ENCODE measurements at places on chromosomes 11 and 22.

GRCh38 chr11:85668157-85668556, 3.2 kb upstream of the CREBZF start:
- DNase-seq = no peak

- no peak for DNase-seq
These were observed 81.3 kb upstream of the TP53I11 start for GRCh38 chr11:45031912-45032519.

DNA sequence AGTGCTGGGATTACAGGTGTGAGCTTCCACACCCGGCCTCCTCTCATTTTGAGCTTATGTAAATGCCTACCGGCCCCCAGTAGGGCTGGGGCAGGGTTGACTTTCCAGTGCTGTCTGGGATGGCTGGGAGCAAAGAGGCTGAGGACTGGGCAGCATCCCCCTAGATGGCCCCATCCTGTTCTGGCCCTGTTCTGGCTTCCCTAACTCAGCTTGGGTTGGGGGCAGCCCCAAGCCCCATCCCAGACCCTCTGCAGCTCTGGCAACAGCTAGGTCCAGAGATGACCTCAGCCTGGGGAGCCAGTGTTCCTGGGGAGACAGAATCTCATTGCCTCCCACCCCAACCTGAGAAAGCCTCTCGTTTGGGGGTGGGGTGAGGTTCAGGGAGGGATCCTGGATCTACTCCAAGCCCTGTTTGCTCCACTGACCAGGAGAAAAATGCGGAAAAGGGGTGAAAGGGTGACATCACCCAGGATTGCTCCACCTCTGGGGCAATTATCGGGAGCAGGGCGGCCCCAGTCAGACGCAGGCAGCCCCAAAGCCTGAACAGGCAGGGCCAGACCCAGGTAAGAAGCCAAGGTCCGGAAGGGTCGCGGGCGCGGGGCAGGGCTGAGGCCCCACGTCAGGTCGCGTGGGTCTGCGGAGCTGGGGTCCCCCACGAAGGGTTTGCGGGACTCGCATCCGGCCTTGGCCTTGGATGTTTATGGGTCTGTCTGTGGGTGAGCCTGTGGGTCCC, at the start of gene PNPLA2:
TSS of gene PNPLA2 (plus strand) at position 519 of the 733 bp plus-strand sequence. CDS start 805 bp downstream, outside the sequence.
- no peak for DNase-seq

DNA sequence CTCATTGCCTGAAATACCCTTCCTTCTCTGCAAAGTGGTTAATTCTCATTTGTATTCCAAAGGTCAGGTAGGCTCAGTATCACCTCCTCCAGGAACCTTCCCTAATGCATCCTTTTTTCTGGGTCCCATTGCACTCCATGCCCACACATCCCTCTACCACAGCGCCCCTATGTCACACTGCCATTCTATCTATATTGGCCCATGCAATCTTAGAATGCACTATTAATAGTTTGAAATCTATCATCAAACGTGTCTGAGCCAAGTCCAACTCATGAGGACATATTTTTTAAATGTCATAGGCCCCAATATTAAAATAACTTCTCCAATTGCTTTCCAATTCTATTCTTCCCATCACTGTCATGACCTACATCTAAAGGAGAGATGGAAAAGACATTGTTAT, 495.1 kb downstream of the SOX6 start:
- DNase-seq = no peak

- no peak for DNase-seq
These were observed 919.2 kb upstream of the FAT3 start for GRCh38 chr11:91305402-91305801.

DNA sequence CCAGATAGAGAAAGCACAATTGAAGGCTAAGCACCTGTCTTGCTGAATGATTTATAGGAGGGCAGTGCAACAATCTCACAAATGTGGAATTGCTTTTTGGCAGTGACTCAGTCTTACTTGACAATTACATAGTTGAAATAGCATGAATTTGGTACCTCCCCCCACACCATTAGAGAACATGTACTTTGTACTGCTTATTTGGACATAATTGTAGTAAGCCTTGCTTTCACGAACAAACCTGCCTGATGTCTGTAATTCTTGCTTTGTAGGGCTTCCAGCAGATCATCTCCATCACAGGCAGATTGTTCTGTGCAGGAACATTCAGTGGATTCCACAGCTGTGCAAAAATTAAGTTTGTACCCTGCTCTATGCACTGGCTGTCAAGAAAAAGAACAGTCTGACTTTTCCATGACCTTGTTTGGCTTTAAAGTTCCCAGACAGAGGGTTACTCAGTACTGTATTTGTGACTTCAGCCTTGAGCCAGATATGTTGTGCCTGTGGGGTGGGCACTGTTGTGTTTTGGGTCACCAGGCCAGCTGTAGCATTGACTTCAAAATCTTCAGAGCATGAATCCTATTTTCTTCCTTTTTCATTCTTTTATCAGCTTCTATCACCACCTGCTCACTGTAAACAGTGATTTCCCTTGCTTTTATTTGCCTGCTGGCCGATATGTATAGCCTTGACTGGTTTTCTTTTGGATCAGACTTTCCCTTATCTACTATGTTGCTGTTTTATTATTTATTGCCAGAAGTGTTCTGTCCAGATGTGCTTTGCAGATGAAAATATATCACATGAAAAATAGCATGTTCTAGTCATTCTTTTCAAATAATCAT, 941.0 kb upstream of the CHORDC1 start:
- DNase-seq = no peak

GRCh38 chr11:128391811-128392210, 195.5 kb downstream of the ETS1 start:
- no peak for DNase-seq

DNA sequence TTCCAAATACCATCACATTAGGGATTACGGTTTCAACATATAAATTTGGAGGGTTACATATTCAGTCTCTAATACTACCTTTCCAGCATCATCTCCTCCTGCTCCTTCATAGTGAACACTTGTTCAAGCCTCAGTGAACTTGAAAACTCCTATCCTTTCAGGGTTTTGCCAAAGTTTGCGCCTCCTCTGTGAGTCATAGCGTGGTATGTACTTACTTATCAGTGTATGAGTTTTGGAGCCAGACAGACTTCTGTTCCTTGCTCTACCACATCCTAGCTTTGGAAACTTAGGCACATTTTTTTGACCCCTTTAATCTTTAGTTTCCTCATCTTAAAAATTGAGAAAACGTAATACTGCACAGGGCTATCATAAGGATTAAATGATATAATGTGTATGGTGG, 160.1 kb upstream of the ZC3H12C start:
- no peak for DNase-seq

GRCh38 chr11:27472398-27473016, at the start of gene LGR4:
LGR4 (minus strand) TSS chr11:27472790; CDS start chr11:27472302, 488 bp downstream.
- peak; percentile 83 for DNase-seq

- no peak for DNase-seq
These were observed 31.4 kb upstream of the SLC22A25 start for GRCh38 chr11:63274776-63275175.

DNA sequence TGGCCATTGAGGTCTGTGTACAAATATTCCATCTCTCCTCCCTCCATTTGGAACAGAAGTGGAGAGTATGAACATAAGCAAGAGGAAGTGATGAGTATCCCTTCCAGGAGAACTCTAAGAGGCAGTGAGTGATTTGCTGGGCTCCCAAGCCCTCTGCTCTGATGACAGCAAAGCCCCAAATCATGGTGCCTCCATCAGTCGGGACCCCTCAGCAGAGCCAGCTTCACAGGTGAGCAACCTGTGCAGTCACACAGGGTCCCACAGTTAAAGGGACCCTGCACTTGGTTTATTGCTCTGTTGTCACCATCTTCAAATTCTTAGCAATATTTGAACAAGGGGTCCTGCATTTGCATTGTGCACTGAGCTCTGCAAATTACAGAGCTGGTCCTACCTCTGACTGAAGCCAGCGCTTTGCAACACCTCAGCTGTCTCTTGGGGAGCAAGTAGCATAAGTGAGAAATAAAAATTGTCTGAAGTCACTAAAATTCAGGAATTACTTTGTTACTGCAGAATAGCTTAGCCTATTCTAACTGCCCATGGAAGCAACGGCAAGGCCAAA, 466.4 kb downstream of the MN1 start:
- DNase-seq = no peak

- no peak for DNase-seq
These were observed 43.0 kb upstream of the ZBED5 start for GRCh38 chr11:10900681-10901415.

DNA sequence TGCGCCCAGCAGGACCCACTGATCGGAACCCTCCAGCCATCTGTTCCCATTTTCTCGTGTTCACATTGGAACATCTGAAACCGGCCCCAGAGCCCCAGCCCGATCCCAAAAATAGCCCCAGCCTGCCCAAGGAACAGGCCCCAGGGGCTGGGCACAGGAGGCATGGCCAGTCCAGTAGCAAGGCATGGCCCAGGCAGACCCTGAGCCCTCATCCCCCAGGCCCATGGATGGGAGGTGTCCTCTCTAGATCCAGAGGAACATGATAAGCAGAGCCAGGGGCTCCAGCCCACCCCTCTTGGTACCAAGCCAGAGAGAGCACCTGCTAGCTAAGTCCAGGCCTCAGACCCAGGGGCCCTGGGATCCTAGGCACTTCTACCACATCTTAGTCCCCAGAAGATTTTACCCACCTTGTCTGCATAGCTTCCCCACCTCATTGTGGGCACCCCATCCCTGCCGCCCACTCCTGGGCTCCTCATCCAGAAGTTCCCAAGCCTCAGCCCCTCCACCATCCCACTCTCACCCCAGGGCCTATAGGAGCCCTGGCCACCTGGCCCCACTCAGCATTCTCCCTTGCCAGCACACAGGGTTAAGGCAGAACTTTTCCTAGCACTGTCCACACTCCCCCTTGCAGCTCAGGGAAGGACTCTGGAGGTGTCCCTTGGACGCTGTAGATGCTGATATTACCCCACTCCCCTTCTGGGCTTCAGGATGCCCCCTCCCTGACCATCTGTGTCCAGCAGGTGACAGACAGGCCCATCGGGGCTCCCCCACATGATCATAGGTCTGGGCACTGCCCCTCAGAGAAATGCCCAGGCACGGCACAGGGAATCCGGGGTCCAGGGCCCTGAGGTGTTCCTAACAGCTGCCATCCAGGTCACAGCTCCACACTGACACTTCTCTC, 9.5 kb downstream of the BCL9L start:
- DNase-seq = no peak

DNA sequence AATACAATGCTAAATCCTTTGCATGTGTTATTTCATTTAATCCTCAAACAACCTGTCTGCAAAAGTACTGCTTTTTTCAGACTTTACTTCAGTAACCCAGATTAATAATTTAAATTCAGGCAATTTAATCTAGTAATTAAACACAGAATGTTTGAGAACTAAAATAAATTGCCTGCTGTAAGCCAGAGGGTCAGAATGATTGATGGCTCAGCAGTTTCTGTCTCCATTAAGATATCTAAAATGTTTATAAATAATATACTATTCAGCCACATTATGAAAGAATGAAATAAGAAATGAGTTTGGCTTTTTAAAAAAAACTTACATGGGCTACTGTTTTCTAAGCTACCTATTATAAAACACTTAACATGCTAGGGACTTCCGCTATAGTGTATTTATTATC, 846.0 kb downstream of the FAM181B start:
- no peak for DNase-seq

DNA sequence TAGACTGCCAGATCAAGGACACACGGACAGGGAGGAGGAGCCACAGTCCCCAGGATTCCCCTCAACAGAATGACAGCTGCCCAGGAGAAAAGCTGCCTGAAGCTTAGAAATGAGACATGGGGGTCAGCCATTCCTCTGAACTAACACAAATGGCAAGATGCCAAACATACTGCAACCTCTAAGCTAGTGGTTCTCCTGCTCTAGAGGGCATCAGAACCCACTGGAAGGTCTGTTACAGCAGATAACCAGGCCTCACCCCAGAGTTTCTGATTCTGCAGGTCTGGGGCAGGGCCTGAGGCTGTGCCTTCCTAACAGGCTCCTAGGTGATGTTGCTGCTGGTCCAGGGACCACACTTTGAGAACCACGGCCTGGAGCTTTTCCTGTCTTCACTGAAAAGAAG, 28.6 kb upstream of the BID start:
- no peak for DNase-seq

GRCh38 chr11:11545285-11546275, 76.2 kb downstream of the GALNT18 start:
- DNase-seq = no peak

DNA sequence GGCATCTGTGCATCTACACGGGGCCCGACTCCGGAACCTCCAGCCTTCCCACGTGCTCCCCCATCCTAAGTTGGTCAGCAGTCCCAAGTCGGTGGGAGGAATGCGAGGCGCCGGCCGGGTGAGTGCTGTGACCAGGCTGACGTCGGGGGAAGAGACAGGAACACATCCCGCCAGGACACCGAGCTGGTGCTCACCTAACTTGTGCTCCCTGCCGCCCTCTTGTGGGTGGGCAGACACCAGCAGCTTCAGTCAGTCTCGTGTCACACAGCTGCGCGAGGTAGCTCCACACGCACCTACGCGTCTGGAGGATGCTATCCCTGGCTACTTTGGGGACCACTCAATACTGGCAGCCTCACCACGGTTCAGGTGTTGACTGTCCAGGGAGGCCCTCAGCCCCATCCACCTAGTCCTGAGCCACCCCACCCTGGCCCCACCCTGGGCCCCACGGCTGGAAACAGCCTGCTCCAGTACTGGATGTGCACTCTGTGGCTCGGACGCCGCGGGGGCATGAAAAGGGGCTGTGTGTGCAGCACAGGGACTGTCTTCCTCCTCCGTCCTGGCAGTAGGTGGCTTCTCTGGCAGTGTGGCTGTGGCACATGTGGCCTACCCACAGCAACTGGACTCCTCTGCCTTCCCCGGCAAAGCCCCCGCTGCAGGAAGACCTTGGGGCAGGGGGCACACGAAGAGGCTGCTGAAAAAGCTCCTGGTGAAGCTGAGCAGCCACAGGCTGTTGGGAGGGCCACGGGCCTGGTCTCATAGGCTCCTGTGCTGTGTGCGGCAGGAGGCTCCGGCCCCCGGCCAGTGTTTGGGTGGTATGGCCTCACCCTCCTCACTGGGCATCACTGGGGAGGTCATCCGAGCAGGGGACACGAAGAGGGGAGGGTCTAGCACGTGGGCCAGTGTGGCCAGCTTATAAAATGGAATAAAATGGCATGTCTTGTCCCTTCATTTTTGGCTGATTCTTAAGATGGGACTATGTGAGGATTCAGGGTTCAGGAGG, 11.2 kb upstream of the BID start:
- no peak for DNase-seq

GRCh38 chr11:117752071-117752470, 44.9 kb downstream of the DSCAML1 start:
- DNase-seq = no peak

DNA sequence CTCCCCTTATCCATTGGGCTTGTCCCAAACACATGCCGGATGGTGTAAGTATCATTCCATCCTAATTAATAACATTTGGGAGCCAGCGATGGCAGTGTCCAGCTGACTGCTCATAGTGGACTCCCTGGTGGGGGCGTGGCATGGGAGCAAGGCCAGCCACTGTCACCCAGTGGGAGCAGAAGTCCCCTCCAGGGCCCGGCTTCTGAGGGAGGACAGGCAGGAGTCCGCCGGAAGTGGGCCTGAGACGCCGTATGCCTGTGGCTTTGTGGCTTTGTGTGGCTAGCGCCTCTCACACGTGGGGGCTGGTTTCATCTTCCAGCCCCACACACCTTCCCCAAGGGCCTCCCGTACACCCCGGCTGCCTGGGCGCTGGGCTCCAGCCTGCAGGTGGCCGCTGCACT, 124.5 kb downstream of the KCNQ1 start:
- DNase-seq = no peak

All from nucleus accumbens (tissue), 56 donors.